GM23338 (cell line): ENCODE measurements at places on chromosomes 11 and 22. TPM values are rescaled to one million over a fixed set of nuclear protein-coding genes. Genes with fewer than 3 reads are reported as not detected.

GRCh38 chr11:92240916-92241315 lies 16.3 kb downstream of the FAT3 start:
- DNase-seq, result peak; percentile 59

DNA sequence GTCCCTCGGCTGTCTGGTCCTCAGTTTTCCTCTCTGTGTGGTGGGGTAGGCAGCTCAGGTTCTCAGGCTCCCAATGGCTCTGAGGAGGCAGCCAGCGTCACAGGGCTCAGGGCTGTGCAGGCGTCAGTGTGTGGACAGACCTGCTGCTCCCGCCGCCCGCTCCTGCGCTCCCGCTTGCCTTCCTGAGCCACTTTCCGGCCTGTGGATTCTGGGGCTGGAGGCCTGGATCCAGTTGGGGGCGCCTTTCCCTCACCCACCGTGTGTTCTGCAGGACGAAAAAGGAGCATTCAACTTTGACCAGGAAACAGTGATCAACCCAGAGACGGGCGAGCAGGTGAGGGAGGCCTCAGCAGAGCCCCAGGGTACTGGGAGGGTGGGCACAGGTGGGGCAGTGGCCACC lies 14.7 kb downstream of the DPP3 start:
- peak; percentile 60 for DNase-seq

- DNase-seq, result no peak
These were observed 408.9 kb downstream of the OPCML start for GRCh38 chr11:133123366-133123765.

- DNase-seq, result no peak
These were observed 109.7 kb downstream of the HIPK3 start for GRCh38 chr11:33366918-33367317.

GRCh38 chr11:23123753-23124152 lies 263.5 kb upstream of the CCDC179 start:
- DNase-seq, result no peak

- DNase-seq, result no peak
These were observed 85.1 kb downstream of the BMAL1 start for GRCh38 chr11:13362596-13363109.

DNA sequence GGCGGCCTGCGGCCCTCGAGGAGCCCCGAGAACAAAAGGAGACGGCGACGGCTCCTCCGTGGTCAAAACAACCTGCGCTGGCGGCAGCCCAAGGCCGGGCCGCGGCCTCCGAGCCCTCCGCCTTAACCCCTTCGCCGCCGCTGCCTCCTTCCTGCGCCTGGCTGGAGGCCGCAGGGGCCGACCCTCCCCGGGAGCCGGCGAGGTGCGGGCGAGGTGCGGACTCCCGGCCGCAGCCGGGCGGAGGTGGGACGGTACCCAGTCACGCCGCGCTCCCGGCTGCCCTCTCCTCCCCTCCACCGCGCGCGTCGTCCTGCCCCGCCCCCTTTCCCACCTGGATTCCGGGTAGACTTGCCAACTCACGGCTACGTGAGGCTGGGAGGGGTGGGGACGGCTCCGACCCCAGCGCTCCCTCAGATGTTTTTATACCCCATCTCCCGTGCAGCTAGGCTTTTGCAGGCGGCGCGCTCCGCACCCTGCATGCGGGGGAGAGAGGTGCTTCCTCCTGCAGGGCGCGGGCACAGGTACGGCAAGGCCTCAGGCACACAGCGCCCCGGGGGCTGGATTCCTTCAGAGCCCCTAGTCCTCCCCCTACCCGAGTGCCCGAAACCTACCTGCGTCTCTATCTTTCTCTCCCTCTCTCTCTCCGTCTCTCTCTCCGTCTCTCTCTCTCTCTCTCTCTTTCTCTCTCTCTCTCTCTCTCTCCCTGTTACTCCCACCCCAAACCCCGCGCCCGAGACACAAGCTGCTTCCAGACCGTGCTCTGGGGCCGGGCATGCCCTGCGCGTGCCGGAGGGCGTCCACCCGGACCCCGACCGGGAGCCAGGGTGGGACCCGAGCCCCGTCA lies 2.0 kb downstream of the PDGFB start:
- DNase-seq, result peak; percentile 84

- DNase-seq, result no peak
These were observed 11.2 kb downstream of the CD82 start for GRCh38 chr11:44576656-44577055.

DNA sequence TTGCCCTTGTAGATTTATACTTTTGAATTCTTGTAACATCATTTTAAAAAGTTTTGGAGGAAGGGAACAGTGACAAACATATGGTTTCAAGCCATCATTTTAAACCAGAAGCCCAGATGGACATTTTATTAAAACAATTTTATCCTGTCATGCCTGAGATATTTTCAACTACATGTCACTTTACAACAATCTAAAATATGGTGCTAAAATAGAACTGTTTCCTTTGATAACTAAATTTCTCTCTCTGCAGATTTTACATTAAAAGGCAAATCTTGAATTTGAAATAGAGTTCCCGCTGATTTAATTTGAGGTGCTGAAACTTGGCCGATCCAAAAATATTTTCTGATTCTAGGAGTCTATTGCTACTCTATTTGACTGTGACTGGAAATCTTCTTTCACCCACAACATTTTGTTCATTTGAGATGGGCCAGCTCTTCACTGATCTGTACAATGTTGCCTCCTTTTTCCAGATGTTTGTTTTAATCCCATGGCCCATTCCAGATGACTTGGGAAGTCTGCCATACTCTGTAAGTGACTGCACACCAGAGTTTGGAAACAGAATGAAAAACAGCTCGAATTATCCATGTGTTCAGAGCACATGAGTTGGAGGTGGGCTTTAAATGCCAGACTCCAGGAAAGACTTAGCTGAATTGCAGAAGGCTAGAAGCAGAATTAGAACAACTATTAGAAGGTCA lies 402.5 kb downstream of the TMEM135 start:
- DNase-seq, result no peak

GRCh38 chr11:7160814-7161489 lies 72.2 kb downstream of the RBMXL2 start:
- no peak for DNase-seq

DNA sequence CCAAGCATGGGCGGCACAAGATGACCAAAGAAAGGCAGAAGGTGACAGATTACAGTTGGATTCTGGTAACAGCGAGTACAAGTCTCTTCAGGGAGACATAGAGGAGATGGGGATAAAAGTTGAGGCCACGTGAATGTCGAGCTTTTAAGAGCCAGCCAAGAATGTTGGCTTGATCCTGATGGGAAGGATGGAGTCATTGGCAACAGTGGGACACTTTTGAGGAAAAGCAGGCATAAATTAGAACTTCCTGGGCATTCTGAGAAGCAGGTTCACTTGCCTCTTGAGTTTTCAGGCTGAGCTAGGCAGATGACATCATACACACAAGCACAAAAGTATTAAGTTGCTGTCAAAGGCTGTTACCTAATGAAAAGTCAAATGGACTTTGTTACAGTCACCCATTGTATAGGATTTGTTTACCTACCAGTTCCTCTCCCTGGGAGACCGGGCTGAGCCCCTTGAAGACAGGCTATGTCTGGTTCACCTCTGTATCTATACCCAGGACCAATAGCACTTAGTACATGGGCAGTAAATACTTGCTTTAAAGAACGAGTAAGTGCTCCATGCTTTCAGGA lies 41.1 kb downstream of the TNRC6B start:
- DNase-seq, result no peak

DNA sequence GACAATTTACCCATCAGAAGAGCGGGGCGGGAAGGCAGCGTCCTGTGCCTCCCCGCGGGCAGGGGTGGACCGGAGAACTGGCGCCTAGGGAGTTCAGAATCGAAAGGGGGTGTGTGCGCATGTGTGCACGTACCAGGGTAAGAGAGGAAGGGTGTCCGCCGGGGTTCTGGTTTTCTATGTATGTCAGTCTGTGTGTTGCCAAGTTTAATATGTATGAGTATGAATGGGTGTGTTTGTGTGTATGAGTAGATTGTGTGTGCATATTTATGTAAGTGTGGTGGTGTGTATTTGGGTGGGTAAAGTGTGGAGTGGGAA lies 2.0 kb downstream of the KCNC1 start:
- DNase-seq, result no peak

KRTAP5-10 gene
- total RNA-seq, result not detected in 2 replicates

PANX2 gene
- total RNA-seq, result 5.1 and 5.9 TPM in 2 replicates

APOL1 gene
- not detected in 2 replicates for total RNA-seq

IFITM10 gene
- total RNA-seq, result not detected in 2 replicates

ACTN3 gene
- 3.8 and 6.3 TPM in 2 replicates for total RNA-seq

MAJIN gene
- total RNA-seq, result not detected in 2 replicates

BIK gene
- 5.6 and 9.8 TPM in 2 replicates for total RNA-seq

ARHGAP8 gene
- total RNA-seq, result 45.4 and 62.8 TPM in 2 replicates

TSGA10IP gene
- total RNA-seq, result 1.1 and 2.0 TPM in 2 replicates

ANGPTL5 gene
- not detected in 2 replicates for total RNA-seq
